ENCODE measurements at places on chromosomes 2 and 18.

DNA sequence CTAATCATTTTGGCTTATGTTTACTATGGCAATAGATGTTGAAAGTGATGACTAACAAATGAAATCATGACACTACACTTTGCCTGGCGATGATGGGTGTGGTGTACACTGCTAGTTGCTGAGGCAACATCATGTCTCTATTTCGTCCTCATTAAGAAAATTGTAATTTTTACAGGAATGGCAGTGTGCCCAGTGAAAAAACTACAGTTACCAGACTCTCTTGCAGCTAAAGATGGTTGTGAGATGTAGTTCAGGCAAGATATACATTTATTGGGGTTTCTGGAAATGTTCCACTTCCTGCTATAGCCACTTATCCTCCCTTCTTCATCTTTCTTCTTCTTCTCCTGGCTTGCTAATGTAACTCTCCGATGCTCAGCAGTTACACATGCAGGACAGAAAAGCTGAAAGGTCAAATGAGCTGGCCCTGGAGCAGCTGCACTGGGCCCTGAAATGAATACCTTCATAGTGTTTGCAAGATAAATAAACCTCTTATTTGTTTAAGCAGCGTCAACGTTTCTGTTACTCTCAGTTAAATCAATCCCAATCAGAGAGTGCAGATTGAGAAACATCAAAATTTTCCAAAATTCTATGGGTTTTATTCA lies 46.0 kb downstream of the SOCS6 start:
- DNase-seq: no peak

- no peak for DNase-seq
Observed at GRCh38 chr2:20512061-20512605, 65.3 kb downstream of the RHOB start.

GRCh38 chr2:20322527-20323300 lies 27.9 kb downstream of the PUM2 start:
- no peak for DNase-seq

DNA sequence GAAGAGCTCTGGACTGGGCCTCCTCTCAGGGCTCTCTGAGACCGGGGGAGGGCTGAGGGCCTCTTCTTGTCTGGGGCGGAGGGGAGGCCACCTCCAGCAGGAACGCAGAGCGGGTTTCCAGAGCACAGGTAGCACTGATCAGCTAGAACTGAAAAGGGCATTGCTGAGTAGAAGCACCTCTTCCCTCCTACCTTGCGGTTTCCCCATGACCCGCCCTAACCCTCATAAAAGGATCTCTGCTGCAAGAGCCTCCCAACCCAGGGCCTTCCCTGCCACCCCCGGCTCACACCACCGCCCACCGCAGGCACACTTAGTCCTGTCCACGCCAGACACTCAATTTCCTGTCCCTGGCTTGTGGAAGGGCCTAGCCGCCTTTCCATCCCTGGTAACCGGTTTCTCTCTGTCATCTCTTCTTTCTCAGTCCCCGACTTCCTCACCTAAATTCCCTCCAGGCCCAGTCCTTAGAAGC lies 966 bp downstream of the ADCY3 start:
- DNase-seq: peak; percentile 28

GRCh38 chr18:49193252-49193651 lies 242.5 kb upstream of the SMAD7 start:
- DNase-seq: no peak

- DNase-seq: no peak
Observed at GRCh38 chr2:26170795-26171194, 2.1 kb upstream of the GAREM2 start.

DNA sequence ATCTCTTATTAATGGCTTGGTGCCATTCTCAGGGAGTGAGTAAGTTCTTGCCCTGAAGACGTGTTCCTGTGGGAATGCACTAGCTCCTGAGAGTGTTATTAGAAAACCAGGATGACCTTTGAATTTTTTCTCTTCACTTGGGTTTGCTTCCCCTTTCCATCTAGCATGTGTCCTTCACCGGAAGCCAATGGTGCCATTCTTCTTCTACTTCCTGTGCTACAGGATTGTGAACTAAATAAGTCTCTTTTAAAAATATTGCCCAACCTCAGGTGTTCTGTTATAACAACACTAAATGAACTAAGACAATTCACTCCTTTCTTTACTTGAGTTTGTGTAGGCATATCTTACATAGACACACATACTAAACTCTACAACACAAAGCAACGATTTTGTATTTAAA lies 447.0 kb downstream of the SOX11 start:
- DNase-seq: no peak

DNA sequence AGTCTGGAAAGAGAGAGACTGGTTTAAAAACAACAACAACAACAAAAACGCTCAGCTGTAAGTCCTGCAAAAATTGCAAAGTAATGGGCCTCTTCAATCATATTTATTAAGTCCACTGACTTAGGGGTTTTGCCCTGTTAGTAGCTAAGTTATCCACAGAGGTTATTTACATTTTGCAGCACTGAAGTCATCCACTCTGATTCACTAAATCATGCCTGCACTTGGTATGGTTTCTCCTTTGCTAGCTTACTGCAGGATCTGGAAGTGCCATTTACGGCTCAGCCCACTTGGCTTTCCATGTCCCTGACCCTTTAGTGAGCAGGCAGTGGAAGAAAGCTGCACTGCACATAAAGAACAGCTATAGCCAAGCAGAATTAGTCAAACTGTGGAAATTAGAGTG lies 484.4 kb downstream of the NRXN1 start:
- no peak for DNase-seq

- DNase-seq: no peak
Observed at GRCh38 chr2:174342686-174343342, 8.1 kb downstream of the SP9 start.

DNA sequence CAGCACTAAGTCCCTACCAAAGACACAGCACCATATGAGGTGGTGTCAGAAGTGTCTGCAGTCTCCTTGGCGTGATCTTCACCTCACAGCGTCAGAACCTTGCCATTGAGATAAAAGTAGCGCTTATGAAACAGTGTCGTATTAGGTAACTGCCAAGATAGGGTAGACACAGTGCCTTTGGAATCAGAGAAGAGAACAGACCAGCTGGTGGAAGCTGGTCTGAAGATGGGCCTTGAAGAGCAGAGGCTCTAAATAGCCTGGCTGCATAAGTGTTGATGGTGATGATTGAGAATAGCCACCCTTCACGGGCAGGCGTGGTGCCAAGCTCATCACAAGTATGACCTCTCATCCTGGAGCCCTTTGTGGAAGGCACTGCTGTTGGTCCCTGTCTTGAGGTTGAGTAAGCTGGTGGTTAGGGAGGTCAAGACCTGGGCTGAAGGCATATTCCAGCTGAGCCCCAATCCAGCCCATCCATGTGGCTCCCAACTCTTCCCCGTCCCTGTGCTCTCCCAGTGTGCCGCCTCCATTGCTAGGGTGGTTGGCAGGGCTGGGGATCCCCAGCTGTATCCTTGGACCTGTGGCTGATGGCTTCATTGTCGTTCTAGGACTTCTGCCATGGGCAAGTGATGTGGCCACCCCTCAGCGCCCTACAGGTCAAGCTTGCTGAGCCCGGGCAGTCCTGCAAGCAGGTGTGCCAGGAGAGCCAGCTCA lies 187.4 kb downstream of the MGAT5 start:
- DNase-seq: no peak

DNA sequence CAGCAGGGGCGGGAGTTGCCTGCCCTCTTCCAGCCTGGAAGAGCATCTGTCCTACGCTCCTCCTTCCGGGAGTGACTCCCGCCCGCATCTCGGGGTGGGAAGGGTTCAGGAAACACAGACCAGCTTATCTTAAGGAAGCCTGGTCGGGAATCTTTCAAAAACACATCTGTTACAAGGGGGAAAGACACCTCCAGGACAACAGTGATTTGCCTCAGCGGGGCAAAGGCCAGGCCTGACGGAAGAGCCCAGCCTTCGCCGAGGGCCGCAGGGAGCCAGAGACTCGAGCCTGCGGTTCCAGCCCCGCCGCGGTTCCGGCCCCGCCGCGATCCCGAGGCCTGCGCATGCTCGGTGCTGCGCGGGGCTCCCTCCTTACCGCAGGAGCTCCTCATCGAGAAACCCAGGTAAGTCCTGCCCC lies 38.1 kb upstream of the TGIF1 start:
- no peak for DNase-seq

GRCh38 chr2:199923924-199924323 lies 12.8 kb downstream of the C2orf69 start:
- DNase-seq: no peak

GRCh38 chr2:162041485-162041884 lies 32.5 kb downstream of the DPP4 start:
- DNase-seq: no peak

- DNase-seq: no peak
Observed at GRCh38 chr18:27143580-27144287, 41.4 kb downstream of the CHST9 start.

GRCh38 chr18:27599202-27599829 lies 414.2 kb upstream of the CHST9 start:
- DNase-seq: no peak

DNA sequence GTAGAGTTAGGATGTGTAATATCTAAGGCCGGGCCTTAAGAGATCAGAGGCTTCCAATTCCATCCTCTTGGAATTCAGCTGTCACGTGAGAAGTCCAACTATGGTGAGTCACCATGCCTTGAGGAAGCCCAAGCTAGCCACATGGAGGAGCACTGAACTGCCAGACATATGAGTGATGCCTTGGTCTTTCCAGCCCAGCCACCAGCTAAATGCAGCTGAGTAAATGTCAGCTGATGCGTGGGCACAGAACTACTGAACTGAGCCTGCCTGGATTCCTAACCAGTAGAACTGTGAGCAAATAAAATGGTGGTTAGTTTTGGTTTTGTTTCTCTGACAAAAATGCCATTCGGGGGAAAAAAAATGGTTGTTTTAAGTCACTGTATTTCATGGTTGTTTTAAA lies 153.7 kb upstream of the SERTAD2 start:
- no peak for DNase-seq

DNA sequence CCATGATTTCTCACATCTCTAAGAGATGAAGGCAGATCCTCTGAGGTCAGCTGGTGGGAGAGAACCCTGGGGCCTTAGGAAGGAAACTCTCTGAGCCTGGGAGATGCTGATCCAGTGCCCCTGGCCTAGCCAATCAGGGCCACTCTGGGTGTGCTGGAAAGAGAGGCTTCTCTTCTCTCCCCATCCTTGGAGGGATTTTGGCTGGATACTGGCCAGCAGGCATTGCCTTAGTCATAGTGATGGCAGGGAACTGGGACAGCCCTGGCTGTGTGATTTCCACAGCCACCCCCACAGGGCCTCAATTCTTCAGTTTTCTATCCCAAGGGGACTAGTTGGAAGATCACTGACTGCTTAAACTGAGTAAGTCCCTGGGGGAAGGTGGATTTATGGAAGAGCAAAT lies 26.6 kb upstream of the PLB1 start:
- DNase-seq: no peak

GRCh38 chr2:224325941-224326340 lies 76.0 kb downstream of the FAM124B start:
- no peak for DNase-seq
